ENCODE measurements at places on chromosomes 1 and 21.

DNA sequence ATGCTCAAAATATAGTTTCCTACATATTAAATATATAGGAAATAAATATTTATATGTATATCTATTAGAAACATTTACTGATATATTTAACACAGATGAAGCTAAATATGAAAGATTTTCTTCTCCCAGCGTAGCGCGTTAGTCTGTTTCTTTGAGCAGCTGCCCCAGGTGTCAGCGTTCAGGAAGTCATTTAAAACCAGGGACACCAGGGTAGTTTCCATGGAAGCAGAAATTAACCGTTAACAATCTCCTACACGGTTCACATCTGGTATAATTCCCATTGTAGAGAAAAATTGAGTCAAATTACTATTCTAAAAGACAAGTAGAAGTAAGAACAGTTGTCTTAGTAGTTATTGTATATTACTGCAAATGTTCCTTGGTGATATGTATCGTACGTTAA, 1443.7 kb downstream of the MRPL39 start:
- H3K4me1 ChIP-seq = no peaks in the 10 kb centered on the region
- H3K27ac ChIP-seq = no peak overlapping the region
- DNase-seq = no peak
- no peaks in the 10 kb centered on the region for H3K36me3 ChIP-seq
- no peaks in the 10 kb centered on the region for H3K27me3 ChIP-seq

DNA sequence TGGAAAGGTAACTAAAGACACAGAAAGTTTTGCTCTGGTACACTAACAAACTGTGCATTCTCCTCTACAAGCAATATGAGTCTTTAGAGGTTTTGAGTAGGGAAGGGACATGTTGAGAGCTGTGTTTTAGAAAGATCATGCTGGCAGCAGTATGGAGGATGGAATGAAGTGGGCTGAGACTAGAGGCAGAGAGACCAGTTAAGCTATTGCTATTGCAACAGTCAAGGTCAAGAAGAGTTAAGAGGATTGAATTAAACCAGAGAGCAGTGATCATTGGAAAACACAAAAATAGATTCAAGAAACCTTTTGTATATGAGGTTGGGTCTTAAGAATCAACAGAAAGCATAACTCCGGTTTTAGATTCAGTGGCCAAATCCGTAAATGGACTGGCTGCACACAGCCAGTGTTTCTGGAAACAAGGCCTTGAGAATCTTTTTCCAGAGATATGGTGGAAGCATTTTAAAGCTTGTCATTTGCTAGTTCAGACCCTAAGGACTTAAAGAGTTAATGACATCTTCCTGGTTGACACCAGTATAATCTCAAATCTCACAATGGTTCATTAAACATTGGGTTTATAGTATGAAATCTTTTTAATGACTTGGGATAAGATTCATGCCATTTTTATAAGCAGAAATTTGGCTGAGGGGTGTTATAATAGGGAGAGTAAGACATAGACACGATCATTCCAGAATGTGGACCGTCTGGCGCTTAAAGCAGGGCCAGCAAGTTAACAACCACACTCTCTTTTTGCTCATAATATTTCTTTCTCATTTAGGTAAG, 177.9 kb downstream of the NR5A2 start:
- no peak overlapping the region for H3K27ac ChIP-seq
- DNase-seq = no peak
- no peaks in the 10 kb centered on the region for H3K27me3 ChIP-seq

DNA sequence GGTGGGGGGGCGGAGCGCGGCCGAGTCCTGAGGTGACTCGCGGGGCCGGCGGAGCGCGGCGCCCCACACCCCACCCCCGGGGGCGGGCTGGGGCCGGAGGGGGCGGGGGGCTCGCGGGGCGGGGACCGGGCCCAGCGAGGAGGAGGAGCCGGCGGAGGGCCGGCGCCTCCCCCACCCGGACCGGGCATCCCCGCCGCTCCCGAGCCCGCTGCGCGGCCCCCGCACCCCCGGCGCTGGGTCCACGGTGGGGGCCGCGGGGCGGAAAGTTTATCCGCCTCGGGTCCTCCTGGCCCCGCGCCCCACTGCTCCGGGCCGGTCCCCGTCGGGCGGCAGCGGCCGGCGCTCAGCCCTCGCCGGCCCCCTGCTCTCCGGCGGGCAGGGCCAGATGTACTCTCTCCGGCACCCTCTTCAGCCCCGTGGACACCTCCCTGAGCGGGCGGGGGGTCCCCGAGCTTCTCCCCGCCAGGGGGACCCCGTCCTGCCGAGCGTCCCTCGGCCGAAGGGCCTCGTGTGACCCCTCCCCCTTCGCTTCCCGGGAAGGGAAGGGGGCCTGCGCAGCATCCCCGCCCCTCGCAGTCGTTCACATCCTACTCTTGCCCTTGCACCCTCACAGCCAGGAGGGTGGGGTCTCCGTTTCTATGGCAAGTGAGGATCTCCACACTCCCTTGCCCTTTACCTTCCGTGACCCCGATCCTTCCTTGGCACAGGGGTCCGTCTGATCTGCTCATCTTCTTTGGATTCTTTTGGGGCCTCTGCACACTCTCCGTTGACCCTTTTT, 663 bp downstream of the CAMTA1 start:
- H3K27me3 ChIP-seq = no peaks in the 10 kb centered on the region
- H3K36me3 ChIP-seq = no peaks in the 10 kb centered on the region
- DNase-seq = peak; percentile 33
- peak overlapping the region; percentile 4 for H3K27ac ChIP-seq

DNA sequence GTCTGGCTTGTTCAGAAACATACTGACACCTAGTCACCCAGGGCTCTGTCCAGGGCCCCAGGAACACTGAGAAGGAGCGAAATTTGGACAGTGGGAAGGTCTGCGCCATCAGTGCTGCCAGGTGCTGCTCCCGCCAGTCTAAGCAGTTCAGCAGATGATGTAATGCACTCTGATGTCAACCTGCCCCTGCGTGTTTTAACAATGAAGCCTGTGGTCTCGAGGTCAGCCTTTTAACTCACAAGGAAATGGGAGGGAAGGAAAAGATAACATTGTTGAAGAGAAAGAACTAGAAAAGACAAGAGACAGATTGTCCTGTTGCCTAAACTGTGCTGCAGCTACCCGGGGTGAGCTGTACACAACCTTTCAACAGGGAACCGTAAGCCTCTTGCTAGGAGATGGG, 126.6 kb upstream of the IFFO2 start:
- H3K27ac ChIP-seq = peak overlapping the region; percentile 84
- no peaks in the 10 kb centered on the region for H3K27me3 ChIP-seq
- H3K4me3 ChIP-seq = no peak overlapping the region
- peak; percentile 94 for DNase-seq
- H3K36me3 ChIP-seq = peaks cover 20% of the 10 kb centered on the region

GRCh38 chr1:241542199-241542907, 10.2 kb downstream of the KMO start:
- H3K36me3 ChIP-seq = no peaks in the 10 kb centered on the region
- H3K27ac ChIP-seq = no peak overlapping the region
- no peaks in the 10 kb centered on the region for H3K27me3 ChIP-seq
- no peak for DNase-seq

DNA sequence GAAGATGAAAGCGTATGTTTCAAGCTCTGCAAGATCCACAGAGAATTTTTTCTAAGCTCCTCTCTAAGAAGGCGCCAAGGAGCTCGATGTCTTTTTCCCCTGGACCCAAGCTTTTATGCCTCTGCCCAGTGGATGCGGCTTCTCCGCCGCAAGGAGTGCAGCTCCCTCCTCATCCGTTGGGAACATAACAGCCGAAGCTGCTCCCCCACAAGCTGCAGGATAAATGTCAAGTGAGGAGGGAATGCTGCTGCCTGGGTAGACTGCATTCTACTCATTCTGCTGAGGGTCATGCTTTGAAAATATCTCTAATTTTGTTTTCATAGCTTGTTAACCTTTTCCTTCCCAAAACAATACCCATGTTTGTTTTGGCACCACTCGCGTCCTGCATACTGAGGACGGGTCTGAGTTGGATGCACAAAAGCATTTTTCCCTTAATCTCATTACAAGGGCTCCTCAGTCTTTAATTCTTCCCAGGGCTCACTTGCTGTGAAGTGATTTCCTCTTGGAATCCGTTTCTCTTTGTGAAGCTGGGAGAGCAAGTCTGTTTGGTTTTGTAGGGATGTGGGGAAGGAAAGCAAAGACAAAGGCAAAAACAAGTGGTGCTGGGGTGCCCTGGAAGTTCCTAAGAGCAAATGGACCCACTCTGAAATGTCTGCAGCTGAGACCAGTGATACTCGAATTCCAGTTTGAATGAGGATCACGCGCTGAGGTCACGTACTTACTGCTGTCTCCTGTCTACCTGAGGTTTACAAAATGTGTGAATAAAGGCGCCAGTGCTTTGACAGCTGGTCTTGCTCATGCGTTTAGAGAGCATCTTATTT, 134.0 kb upstream of the IRF2BP2 start:
- peak; percentile 99 for DNase-seq
- no peaks in the 10 kb centered on the region for H3K36me3 ChIP-seq
- H3K4me3 ChIP-seq = no peak overlapping the region
